ENCODE measurements at places on chromosomes 3 and 15.

- DNase-seq = no peak
These were observed 22.6 kb downstream of the DNASE1L3 start for GRCh38 chr3:58188173-58188564.

GRCh38 chr15:51793521-51794305 is 35.7 kb upstream of the TMOD3 start:
- peak; percentile 58 for DNase-seq

DNA sequence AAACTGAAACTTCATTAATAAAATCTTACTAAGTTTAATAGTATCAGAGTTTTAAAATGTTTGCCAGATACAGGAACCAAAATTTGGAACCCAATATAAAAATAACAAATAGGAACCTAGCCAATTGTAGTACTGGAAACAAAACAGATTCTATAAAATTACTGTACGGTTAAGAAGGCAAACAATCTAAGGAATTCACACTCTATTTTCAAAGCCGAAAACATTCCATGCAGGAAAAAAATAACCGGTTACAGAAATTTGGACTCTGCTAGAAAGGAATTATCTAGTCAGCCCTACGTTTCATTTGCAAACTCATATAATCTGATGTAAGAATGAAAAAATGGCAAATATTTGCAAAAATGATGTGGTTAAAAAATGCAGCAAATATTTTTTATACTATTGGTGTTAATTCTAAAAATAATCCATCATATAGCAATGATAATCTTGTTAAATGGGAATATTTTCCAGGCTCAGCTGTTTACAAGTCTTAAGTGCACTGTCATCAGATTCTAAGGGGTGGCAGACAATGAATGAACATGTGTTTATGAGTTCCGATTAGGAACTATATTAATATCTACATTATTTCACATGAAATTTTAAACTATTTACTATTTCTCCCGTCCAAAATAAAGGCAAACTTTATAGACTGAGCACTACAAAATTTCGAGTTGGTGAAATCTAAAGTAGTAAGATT is 58.1 kb downstream of the DCBLD2 start:
- no peak for DNase-seq

DNA sequence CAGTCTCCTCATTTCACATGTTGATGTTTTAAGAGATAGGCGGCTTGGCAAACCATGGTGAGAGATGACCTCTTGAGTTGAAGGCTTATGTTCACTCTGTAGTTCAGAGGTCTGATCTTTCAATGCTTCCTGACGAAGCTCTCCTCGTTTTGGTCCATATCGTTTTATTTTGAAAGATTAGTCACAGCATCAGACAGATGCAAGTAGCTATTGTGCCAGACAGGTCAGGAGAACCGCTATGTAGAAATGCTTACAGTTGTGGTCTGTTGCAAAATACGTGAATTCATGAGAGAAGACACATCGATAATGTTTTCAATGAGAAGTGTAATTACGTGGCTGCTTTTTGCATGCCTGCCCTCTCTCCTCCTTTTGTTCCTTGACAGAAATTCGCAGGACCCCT is 47.5 kb downstream of the CHL1 start:
- no peak for DNase-seq

DNA sequence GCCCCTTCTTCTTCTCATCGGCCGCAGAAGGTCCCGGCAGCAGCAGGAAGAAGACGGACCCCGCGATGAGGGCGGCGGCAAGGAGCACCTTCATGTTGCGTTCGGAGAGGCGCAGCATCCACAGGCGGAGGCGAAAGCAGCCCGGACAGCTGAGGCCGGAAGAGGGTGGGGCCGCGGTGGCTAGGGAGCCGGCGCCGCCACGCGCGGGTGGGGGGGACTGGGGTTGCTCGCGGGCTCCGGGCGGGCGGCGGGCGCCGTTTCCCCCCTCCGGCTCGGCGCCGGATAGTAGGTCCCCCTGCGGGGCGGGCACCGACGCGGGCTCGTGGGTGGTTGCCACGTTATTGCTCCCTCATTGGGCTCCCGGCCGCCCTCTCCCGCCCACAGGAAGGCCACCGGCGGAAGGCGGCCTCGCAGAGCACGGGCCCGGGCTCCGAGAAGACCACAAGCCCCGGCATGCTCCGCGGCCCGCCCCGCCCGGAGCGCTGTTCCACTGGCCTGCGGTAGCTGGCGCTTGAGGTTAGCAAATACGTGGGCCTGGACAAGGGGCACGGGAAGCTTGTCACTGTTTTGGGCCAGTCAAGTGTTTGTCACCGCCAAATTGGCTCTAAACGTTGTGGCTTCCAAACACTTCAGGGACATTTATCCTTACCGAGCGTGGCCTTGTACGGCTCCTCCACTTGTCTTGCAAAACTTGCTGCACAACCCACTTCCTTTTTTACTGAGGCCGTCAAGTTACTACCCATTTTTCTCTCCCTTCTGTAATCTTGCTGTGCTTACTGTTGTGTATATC is at the start of gene PPIB:
PPIB (minus strand) TSS at position 154 of the 790 bp plus-strand sequence; CDS start at position 118, 36 bp downstream.
- DNase-seq = peak; percentile 98

DNA sequence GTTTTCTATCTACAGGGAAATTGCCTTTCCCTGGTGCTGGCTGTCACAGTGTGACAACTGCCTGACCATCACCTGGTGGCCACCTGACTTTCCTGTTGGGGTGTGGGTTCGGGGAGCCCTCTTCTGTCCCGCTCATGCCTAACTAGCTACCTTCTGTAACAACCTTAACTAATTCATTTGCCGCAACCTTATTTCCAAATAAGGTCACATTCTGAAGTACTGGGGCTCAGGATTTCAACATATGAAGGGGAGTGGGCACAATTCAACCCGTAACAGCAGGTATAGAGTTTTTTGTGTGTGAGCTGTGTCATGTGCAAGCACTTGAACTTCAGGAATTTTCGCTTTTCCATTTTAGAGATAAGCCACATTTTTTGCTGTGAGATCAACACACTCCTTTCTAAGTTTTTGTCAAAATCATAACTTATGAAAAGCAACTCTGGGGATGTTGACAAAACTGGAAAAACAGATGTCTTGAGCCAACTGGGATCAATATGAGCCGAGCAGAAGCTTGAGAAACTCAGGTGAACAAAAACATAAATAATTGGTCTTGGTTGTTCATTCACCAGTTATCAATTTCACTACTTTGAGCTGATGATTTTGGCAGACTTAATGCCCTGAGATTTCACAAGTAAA is 242.0 kb upstream of the RGMA start:
- DNase-seq = no peak

DNA sequence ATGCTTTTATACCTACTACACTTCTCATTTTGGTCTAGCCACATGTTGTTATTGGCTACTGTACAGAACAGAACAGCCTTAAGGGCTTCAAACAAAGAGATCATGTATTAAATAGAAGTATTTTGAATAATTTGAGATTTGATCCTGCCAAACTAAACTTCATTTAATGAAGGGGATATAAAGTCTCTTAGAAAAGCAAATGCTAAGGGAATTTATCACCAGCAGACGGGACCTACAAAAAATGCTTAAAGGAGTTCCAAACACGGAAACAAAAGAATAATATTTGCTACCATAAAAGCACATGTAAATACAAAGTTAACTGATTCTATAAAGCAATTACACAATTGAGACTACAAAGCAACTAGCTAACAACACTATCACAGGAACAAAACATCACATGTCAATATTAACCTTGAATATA is 23.6 kb upstream of the FMN1 start:
- DNase-seq = no peak

- no peak for DNase-seq
These were observed 3.3 kb downstream of the RNF13 start for GRCh38 chr3:149816311-149816710.

- DNase-seq = no peak
These were observed 481 bp downstream of the AP4E1 start for GRCh38 chr15:50909010-50909317.

DNA sequence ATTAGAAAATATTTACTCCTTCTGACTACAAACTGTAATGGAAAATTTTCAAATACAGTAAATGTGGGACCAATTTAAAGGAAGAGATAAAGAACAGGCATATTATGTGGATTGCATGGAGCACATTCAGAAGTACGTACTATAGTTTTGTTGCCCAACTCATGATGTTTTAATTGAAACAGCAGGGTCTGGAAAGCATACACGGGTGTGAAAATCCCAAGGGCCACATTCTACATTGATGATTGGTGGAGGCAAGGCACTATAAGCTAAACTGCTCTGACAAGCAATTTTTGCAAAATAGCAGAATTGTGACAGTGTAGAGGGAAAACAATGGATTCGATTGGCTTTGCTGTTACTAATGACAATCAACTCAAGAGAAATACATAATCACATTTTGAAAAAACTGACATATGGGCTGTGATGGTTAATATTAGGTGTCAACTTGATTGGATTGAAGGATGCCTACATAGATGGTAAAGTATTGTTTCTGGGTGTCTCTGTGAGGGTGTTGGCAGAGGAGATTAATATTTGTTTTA is 458.6 kb downstream of the PYDC2 start:
- no peak for DNase-seq

- DNase-seq = no peak
These were observed 1.4 kb upstream of the ATP13A3 start for GRCh38 chr3:194488055-194488742.

- no peak for DNase-seq
These were observed 129.7 kb upstream of the PRICKLE2 start for GRCh38 chr3:64354956-64355355.

GRCh38 chr3:116963802-116964201 is 254.2 kb downstream of the TUSC7 start:
- DNase-seq = no peak

DNA sequence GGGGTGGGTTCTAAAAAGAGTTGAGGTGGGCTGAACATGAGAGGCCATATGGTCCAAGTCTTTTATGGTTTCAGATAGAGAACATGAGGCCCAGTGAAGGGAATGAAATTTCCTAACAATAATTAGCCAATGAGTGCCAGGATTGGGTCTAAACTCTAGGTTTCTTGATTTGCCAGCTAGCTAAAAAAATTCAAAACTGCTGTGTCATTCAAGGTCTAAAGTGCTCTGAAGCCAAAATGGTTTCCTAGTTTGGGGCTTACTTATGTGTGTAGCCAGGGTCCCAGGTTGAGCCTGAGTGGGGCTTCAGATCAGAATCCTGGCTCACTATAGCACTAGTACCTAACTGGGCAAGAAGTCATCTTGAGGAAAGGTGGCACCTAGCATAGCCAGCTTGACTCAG is 55.3 kb upstream of the SYN2 start:
- no peak for DNase-seq

DNA sequence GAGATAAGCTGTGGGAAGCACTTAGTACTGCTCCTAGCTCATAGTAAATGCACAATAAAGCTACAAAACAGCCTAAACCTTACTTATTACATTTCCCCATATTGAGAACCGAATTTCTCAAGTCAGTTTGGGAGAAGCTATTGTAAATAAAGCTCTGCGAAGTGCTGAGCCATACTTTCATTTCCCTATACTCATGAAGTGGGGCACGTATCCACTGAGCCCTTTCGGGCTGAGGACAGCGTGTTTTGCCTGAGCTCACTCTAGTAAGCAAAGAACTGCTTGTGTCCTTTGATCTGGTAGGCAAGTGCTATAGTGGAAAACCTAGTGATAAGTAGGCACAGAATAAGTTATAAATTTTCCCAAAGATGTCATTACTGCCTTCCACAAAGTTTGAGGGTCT is 165.0 kb downstream of the RSL24D1 start:
- no peak for DNase-seq

DNA sequence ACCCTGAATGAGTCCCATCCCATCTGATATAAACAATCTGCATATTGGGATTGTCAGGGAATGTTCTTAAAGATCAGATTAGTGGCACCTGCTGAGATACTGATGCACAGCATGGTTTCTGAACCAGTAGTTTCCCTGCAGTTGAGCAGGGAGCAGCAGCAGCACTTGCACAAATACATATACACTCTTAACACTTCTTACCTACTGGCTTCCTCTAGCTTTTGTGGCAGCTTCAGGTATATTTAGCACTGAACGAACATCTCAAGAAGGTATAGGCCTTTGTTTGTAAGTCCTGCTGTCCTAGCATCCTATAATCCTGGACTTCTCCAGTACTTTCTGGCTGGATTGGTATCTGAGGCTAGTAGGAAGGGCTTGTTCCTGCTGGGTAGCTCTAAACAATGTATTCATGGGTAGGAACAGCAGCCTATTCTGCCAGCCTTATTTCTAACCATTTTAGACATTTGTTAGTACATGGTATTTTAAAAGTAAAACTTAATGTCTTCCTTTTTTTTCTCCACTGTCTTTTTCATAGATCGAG is 4.5 kb downstream of the B2M start:
- DNase-seq = no peak

GRCh38 chr15:63526401-63526800 is 22.0 kb downstream of the USP3 start:
- DNase-seq = no peak

GRCh38 chr3:129697229-129697969 is 90.9 kb upstream of the PLXND1 start:
- DNase-seq = no peak

- no peak for DNase-seq
These were observed 37.0 kb downstream of the ABHD2 start for GRCh38 chr15:89125088-89125826.

- peak; percentile 38 for DNase-seq
These were observed 79.5 kb downstream of the IQSEC1 start for GRCh38 chr3:12993517-12994356.

DNA sequence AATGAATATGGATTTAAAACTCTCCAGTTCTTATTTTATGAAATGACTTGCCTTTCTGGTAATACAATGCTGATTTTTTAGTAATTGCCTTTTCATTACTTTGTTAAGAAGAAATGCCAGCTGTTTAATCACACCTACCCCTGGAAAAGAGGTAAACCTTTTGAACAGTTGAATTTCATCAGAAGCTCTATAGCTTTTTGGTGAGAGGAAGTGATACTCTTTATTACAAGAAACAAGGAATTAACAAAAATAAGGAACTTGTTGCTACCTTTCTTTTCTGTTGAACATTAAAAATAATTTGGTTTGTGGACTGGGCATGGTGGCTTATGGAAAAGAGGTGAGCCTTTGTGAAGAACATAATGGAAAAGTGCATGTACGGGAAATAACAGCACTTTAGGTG is 19.7 kb downstream of the BLOC1S6 start:
- DNase-seq = no peak

GRCh38 chr3:153840487-153840886 is 280.7 kb upstream of the ARHGEF26 start:
- no peak for DNase-seq

All from right hindlimb (tissue), 1 donor.